ENCODE measurements at places on chromosomes 6 and 20.

- DNase-seq: no peak
Observed at GRCh38 chr6:87939776-87940175, 107.9 kb upstream of the SPACA1 start.

DNA sequence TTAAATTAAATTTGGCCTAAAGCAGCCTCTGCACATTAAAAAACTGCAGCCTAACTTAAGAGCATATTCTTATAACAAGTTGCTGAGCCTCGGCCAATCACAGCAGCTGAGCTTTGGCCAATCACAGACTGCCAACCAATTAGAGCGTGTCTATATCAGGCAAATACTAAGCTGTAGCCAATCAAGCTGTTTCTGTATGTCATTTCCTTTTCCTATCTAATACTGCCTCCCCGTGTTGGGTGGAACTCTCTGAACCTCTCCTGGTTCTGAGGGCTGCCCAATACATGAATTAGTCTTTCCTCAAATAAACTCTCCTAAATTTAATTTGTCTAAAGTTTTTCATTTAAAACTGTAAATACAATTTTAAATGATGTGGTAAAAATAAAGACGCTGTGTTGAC lies 3.9 kb upstream of the TMEM244 start:
- no peak for DNase-seq

DNA sequence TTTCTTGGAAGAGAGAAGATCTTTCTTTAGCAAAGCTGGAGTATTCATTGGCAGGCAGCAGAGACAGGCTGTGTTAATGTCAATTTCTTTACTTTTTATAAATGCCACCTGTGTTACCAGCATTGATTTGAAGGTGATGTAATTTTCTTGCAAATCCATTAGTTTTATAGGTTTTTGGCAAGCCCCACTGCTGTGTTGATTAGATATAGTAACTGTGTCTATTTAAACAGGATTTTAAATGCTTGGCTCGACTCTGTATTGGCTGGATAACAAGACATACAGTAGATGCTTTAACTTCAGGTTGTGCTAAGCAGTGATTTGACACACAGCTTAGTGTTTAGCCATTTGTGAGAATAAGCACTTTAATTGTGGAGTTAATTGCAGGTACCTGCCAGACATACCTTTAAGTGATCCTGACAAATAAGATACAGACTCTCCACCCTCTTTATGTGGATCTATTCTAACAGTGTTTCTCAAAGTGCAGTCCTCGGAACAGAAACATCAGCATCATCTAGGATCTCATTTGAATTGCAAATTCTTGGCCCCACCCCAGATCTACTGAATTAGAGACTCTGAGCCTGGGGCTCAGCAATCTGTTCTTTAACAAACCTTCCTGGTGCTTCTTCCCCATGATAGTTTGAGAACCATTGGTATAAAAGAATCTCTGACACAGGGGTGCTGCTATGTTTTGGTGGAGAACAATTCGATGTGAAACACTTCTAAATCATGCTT lies 397.5 kb downstream of the HDGFL1 start:
- DNase-seq: no peak

GRCh38 chr20:2379511-2380229 lies 1.0 kb upstream of the TGM6 start:
- no peak for DNase-seq

GRCh38 chr6:39850736-39851297 lies 58.6 kb downstream of the DAAM2 start:
- DNase-seq: no peak

GRCh38 chr6:11748591-11749210 lies 29.9 kb downstream of the ADTRP start:
- DNase-seq: no peak

DNA sequence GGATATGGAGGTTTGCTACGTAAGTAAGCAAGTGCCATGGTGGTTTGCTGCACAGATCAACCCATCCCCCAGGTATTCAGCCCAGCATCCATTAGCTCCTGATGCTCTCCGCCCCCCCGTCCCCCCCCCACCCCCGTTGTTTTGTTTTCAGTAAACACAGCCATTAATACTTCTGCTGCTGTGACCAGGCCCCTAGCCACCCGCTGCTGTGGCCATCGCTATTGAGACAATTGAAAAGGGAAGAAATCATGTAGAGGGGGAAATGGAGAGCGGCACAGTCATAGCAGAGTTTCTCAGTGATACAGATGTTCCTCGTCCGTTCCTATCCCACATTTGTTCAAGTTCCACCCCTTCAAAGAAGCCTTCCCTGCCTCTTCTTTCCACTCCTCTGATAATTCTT lies 24.9 kb downstream of the SLC35D3 start:
- no peak for DNase-seq

- no peak for DNase-seq
Observed at GRCh38 chr20:5735845-5736510, 14.2 kb upstream of the SHLD1 start.

DNA sequence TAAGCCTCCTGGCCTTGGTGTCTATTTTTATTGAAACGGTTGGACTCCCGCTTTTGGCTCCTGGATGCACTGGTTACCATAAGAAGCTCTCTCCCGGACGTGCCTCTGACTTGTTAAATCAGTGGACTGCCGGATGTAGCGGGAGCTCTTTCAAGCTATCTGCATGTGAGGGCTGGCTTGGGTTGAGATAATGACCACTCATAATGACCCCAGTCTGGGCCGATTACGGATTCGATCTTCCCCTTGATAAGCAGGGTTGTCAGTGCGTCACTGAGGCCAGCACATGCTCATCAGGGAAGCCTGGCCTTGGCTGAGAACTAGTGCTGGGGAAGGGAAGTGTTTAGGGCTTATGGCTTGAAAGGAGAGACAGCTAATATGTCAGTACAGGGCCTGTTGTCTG lies 528.1 kb downstream of the CDH26 start:
- DNase-seq: no peak

- DNase-seq: no peak
Observed at GRCh38 chr6:106149472-106150069, 63.4 kb downstream of the PRDM1 start.

DNA sequence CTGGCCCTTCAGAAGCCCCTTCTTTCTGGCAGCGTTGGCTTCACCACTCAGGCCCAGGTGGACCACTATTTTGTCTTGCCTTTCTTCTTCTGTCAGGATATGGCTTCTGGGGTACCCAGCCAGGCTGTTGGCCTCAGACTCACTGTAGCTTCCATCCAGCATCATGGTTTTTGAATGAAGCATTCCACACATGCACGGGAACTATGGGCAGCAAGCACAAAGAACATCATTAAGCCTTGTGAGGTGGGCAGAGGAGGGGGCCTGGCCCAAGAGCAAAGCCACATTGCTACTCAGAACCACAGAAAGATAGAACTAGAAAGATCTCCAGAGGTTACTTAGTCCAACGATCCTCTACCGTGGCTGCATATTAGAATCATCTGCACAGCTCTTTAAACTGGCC lies 40.6 kb upstream of the GABRR1 start:
- DNase-seq: no peak

DNA sequence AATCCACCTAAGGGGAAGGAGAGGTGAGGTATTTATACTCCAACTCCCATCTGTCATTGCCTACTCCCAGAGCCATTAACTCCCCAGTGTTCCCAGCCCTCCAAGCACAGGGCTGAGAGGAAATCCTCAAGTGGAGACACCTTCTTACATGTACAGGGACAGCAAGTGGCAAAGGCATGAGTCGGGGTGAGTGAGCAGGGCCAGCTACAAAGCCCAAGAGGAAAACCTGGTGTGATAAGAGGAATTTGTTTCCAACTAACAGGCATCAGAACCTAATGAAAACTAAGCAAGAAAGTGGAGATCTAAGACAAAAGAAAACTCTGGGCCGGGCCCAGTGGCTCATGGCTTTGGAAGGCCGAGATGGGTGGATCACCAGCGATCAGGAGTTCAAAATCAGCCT lies 70.0 kb upstream of the SRSF6 start:
- DNase-seq: no peak

DNA sequence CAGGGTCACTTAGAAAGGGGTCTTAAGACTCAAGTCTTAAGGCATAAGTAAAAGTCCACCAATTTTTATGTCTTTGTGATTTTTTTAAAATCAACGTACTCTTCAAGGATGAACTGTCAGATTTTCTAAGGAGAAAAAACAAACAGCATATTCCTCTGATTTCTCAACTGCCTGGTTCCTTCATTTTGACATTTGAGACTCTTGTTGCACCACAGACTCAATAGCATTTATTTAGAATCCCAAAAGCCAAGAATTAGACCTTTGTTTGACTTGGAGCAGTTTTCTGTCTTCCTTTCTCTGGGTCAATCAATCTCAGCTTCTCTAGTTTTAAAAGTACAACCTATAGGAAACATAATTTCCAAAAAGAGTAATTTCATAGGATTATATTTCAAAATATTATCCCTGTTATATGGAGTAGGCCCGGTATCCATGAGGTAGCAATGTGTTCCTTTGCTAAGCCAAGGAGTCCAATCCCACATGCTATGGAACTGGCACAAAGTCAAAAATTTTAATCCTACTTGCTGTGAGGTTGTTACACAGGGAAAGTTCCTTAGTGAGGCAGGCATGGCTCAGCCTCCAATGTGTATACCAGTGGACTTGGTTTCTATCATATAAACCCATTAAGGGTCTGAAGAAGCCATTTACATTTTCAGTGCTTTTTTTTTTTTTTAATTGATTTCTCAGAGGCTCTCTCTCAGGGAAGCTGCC lies 405.7 kb downstream of the KIF16B start:
- DNase-seq: no peak

- peak; percentile 40 for DNase-seq
Observed at GRCh38 chr6:33313105-33313708, 671 bp downstream of the TAPBP start.

GRCh38 chr20:18712131-18712530 lies 101.5 kb upstream of the SCP2D1 start:
- no peak for DNase-seq

GRCh38 chr6:163036160-163036645 lies 308.4 kb downstream of the PACRG start:
- DNase-seq: no peak

- DNase-seq: no peak
Observed at GRCh38 chr6:166809721-166810120, 146.6 kb downstream of the RNASET2 start.

GRCh38 chr20:22324505-22324904 lies 259.9 kb downstream of the FOXA2 start:
- DNase-seq: no peak

DNA sequence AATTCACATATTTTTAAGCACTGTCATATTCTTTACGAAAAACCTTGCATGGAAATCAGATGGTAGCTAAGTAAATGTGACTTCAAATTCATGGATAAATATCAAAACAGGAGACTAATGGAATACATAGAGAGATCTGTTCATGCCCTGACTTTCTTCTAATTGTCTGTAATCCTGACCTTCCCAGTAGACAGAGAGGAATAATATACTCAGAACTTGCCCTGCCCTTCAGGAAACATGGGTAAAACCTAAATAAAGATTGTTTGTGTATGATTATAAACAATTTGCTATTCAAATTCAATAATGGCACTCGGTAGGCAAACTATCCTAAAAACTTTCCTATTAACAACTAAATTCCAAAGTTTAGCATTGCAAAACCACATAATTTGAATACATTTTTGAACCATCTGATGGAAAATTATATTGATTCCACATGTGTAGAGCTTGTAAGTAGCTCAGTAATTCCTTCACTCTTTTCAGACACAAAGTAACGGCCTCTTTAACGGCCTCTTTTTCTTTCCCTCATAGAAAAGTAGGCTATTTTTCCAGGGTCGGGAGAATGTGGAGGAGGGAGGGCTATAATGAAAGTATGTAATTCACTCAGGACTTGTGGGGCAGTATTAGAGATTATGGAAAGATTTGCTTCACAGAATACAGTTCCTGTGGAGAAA lies 227.6 kb downstream of the ALDH8A1 start:
- no peak for DNase-seq

GRCh38 chr6:148238713-148239112 lies 103.9 kb upstream of the SASH1 start:
- no peak for DNase-seq

DNA sequence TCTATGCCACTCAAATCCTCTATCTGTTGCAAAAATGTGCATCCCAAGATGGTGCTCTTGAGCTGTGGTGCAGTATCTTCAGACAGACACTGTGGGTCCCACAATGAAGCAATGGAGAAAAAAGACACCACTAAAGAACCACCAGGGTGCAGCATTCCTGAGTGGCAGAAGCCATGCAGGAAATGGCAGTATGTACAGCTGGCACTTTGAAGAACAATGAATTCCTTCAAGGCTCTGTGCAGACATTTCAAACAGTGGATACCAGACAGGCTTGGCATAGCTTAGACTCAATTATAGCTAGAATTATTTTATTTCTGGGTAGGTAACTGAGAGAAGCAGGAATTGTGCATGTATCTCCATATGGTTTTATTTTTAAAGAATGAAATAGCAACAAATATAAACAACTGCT lies 24.0 kb upstream of the HDAC2 start:
- peak; percentile 13 for DNase-seq

GRCh38 chr6:62612471-62612870 lies 326.4 kb upstream of the KHDRBS2 start:
- no peak for DNase-seq

- DNase-seq: no peak
Observed at GRCh38 chr20:4453359-4453758, 268.4 kb upstream of the PRND start.

DNA sequence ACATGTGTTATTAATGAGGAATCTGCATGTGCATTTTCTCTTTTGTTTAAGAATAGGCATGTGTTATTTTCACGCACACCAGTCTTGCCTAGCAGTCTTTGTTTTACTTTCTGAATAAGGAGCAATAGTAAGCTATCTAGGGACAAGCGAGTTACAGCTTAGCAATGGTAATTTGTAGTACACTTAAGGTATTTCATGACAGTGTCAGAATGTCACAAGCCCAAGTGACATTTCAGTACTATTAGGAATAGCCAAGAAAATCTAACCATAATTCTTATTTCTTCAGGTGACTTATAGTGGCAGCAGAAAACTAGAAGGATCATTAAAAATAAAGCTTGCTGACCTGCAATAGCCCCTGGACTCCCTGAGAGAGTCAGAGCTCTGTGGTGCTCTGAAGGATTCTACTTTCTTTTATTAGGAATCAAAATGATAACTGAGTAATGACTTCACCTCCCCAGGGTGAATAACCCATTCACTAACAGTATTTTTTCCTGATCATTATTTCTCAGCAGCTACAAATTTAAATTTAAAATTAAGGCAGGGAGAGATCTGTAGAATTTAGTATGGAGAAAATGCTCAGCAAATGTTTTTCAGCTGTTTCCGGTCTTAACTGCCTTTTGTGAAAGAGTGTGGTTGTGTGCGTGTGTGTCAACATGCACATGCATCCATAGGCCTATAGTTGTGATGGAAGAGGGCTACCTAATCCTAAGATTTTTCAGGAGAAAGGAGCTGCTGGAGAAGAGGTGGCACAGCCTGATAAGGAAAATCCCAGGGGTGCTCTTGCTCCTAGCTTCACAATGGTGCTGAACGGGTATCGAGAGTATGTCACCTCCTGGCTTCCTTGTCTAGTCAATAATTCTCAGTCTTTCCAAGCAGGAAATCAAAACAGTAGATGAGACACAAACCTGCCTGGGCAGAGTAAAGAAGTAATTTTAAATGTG lies 90.0 kb upstream of the BEND3 start:
- no peak for DNase-seq
